ENCODE measurements at places on chromosomes 2 and 18.

DNA sequence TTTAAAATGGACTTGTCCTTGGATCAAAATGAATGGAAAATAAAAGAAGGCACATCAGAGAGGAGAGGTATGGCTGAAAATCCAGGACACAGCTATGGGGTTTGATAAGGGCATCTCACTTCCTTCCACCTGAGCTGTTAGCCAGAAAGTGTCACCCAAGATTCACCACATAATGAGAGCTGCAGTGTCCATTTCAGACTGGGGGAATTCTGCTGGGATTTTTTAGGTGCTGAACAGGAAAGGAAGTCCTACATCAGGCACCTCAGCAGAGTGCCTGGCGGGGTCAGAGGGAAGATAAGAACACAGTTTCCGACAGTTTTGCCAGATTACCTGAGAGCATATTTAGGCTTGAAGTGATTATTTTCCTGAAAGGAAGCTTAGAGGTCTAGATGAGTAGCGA lies 187.6 kb upstream of the HNMT start:
- DNase-seq: no peak

- DNase-seq: peak; percentile 58
These were observed 272.4 kb downstream of the AGAP1 start for GRCh38 chr2:235766278-235766677.

DNA sequence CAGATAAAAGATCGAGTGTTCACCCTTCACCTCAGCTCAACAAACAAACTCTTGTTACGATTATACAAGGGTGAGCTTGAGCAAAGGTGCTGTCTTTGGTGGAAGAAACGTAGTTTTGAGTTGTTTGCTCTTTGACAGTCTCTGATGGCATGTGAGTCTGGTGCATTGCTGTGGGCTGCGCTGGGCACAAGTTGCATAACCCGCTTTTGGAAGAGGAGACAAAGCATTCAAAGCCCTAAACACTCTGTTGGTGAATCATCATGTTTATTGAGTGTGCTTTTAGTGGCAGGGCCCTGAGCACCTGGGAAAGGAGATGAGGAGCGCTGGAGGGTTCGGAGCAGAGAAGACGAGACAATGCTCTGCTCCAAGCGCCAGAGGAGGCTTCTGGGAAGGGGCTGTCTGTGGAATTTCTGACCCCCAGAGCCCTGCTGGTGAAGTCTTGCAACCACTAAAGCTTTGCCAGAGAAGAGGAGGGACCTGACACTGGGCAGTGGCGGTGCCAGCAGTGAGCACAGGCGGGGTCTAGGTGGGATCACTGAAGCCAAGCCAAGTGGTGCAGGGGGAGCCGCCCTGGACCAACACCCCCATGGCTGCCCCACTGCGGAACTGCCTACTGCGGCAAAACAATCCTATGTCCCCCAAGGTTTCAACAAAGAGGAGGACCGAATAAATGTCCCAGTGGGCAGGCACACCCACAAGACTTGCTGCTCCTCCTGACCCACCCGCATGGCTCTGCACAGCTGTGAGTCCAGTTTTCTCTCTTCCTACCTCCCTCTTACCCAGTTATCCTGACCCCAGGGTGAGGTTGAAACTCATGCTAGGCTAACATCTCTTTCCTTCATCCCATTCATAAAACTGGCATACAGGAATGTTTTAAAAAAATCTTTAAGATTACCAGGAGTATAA lies 64.0 kb downstream of the TNFRSF11A start:
- no peak for DNase-seq

- no peak for DNase-seq
These were observed 79.3 kb upstream of the CD28 start for GRCh38 chr2:203626952-203627681.

- no peak for DNase-seq
These were observed 2.1 kb upstream of the ABCB6 start for GRCh38 chr2:219220652-219221402.

GRCh38 chr18:2969695-2970094 lies 43.2 kb downstream of the LPIN2 start:
- DNase-seq: no peak

- DNase-seq: no peak
These were observed 172.6 kb upstream of the PIEZO2 start for GRCh38 chr18:11322006-11322405.

DNA sequence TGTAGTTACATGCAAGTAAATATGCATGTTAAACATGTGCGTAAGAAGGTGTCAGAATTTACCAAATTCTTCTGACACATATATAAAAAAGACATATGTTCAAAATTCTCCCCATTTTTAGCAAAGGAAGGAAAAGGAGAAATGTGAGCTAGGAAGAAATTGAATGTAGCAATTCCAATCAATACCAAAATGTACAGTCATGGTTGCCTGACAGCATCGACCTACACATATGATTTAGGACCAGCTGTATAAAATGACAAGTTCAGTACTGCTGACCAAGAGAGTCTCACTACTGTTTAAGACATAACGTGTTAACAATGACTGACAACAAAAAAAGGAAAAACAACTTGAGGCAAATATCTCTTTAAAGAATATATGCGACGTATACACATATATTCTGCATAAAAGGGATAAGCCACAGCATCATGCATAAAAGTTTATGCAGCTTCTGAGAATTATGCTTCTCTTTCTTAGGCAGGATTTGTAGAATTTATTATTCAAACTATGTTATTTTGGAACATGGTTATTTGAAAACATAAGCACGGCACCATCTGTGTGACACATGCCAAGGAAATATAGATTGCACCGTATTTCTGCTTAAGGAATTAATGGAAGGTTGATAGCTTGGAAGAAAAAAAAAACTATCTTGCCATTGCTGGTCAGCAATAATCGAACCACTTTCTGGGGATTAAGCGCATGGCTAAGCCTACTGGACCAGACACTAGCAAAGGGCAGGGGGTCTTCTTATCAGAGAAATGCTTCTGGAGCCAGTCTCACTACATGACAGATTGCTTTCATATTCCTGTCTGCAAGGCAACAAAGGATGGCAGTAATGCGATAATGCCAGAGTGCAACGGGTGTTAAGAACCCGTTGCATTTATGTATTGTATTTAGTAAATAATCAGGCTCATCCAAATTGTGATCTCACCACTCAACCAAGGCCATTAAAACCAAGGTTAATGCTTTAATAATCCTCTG lies 154.0 kb downstream of the WDPCP start:
- DNase-seq: no peak

DNA sequence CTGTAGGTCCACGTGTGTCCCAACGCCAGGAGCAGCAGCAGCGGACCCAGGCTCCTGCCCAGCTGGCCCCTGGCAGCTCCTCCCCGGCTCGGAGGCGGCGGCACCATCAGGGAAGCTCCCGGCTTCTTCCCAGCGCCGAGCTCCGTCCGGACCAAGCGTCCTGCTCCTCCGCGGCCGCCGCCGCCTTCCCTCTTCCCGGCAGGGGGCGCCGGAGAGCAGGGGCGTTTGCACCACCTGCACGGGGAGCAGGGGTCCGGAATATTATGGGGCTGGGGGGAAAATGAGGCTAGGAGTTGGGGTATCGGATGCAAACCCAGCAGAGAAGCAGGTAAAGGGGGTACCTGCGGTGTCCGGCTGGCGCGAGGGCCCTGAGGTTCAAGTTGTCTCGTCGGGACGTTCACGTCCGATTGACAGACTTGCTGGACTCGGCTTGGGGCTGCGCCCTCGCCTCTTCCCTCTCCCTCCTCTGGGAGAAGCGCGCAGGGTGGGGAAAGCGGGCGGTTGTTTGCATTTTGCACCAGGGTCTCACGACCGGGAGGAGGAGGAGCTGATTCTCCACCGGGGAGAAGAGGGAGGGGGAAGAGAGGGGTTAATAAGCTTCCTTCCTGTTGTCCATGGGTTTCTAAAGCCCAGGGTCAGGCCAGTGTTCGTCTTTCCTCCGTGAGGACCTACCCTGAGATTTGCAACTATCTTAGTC lies at the start of gene CCBE1:
CCBE1 (minus strand) TSS at position 188 of the 697 bp plus-strand sequence.
- DNase-seq: peak; percentile 86

- no peak for DNase-seq
These were observed 60.8 kb upstream of the PGAP1 start for GRCh38 chr2:196987298-196987648.

- DNase-seq: no peak
These were observed 31.3 kb upstream of the MLPH start for GRCh38 chr2:237455764-237456163.

- no peak for DNase-seq
These were observed 45.5 kb upstream of the MSH2 start for GRCh38 chr2:47357483-47357882.

DNA sequence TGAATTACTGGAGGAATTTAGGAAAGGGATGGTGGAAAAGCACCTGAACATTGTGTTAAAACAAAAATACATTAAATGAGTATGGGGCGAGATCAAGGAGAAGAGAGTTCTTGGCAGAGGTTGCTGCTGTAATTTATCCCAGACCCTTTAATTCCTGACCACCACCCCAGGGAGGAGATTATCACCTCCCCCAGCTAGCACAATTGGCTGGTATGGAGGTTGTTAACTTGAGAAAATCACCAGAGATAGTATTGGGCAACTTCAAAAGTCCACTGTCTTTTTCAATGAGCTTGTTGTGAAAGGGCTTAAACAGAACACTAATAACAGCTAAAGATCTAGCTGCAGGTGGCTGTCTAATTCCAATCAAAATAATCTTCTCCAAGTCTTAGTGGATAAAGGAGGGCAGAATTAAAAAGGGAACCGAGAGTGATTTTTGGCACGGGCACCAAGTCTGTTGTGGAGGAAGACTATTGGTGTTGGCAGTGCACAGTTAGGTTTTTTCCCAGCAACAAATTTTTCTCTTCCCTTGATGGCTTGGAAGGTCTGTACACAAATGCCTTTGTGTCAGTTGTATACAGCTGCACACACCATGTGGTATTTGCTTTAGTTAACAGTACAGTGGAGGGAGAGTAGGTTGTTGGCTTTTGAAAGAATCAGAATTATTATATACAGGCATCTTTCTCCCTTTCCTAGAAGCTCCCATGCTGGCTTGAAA lies 289.5 kb downstream of the SLC4A3 start:
- DNase-seq: no peak

GRCh38 chr2:37453027-37453426 lies 108.6 kb downstream of the QPCT start:
- DNase-seq: no peak

Data from H9 (cell line).